ENCODE measurements at places on chromosomes 4 and X. TPM values are rescaled to one million over a fixed set of nuclear protein-coding genes. Genes with fewer than 3 reads are reported as not detected.

GRCh38 chr4:182695842-182696241, 221.3 kb downstream of the DCTD start:
- no peak overlapping the region for H3K27ac ChIP-seq
- no peaks in the 10 kb centered on the region for H3K27me3 ChIP-seq
- H3K4me3 ChIP-seq, result no peak overlapping the region
- H3K36me3 ChIP-seq, result no peaks in the 10 kb centered on the region
- H3K4me1 ChIP-seq, result no peaks in the 10 kb centered on the region
- no peak for DNase-seq

DNA sequence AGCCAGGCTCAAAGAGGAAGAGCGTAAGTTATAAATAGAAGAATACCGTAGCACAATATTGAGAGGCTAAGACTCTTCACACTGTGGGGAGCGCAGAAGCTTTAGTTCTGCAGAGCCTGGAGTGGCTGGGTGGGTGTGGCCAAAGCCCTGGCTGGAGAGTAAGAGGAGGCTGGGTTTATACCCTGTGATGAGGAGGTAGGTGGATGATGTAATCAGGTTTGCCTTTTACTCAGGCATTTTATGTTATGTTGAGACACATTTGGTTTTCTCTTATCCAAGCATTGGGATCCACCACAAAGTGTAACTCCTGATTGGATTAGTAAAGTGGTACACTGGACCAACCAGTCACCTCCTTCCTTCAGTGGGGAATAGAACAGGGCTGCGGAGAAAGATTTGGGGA, 13.9 kb downstream of the CDS1 start:
- H3K4me3 ChIP-seq, result no peak overlapping the region
- H3K36me3 ChIP-seq, result no peaks in the 10 kb centered on the region

GRCh38 chrX:57528670-57529255, 63.0 kb upstream of the ZXDB start:
- H3K4me1 ChIP-seq, result no peaks in the 10 kb centered on the region
- no peaks in the 10 kb centered on the region for H3K27me3 ChIP-seq
- H3K4me3 ChIP-seq, result no peak overlapping the region
- peak; percentile 56 for DNase-seq

- H3K27ac ChIP-seq, result no peak overlapping the region
- no peak overlapping the region for H3K4me3 ChIP-seq
- peaks cover 58% of the 10 kb centered on the region for H3K4me1 ChIP-seq
- H3K27me3 ChIP-seq, result no peaks in the 10 kb centered on the region
- peaks cover 14% of the 10 kb centered on the region for H3K36me3 ChIP-seq
Observed at GRCh38 chr4:40995850-40996249, 218.5 kb downstream of the APBB2 start.

BMPR1B gene
- total RNA-seq, result 7.1 TPM

DNA sequence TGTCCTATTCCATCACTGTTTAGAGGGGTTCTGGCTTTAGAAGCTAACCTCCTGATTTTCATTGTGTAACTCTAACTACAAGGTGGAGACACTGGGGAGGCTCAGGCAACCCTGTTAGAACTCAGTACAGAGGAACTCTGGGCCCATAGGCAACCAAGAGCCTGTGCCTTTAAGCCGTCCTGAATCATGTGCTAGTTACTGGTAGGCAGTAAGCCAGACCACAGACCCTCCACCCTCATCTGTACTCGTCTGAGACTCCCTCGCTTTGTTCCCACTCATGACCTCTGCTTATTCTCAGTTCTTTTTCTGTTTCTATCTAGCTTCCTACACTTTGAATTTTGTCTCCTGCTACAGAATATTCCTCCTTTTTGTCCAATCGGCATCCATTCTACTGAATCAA, 31.4 kb downstream of the TBC1D1 start:
- no peaks in the 10 kb centered on the region for H3K4me1 ChIP-seq
- DNase-seq, result no peak
- H3K27me3 ChIP-seq, result no peaks in the 10 kb centered on the region
- no peak overlapping the region for H3K27ac ChIP-seq
- H3K36me3 ChIP-seq, result no peaks in the 10 kb centered on the region

PAGE2 gene
- not detected for total RNA-seq

DNA sequence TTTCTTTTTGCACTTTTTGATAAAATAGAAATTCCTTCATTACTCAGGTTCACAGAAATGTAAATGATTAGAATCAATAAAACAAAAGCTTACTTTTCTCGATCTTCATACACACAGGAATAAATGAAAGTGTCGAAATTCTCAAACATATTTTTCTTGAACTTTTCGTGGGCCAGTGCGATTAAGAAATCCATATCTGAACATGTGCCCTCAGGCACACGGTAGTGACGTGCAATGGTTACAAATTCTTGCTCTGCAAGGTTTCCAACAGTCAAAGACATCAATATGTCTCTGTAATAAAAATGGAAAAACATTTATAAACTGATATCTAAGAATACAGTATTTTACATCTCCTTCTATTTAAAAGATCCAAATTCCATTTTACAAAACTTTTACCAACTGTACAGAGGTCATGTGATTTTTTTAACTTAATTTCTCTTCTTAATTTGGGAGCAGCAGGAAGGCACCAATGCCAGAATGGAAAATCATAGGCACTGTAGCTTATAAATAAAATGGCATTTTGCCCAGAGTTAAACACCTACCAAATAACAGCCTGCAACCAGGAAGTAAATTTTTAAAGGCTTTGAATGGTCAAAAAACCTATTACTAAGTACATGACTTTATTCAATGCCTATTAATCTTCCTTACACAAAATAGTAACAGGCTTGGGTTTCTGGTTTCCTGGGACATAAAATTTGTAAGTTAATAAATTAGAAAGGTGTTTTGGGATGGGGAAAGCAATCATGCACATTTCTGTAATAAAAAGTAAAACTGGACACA, 165.0 kb downstream of the EFHC2 start:
- no peaks in the 10 kb centered on the region for H3K27me3 ChIP-seq
- DNase-seq, result no peak
- peaks cover 13% of the 10 kb centered on the region for H3K4me1 ChIP-seq
- no peaks in the 10 kb centered on the region for H3K36me3 ChIP-seq
- no peak overlapping the region for H3K27ac ChIP-seq

GRCh38 chr4:88219099-88219498, 60.7 kb upstream of the ABCG2 start:
- no peaks in the 10 kb centered on the region for H3K27me3 ChIP-seq
- peak; percentile 57 for DNase-seq
- H3K4me1 ChIP-seq, result no peaks in the 10 kb centered on the region
- H3K4me3 ChIP-seq, result no peak overlapping the region

PAGE1 gene
- 1.7 TPM for total RNA-seq

GRCh38 chr4:51995647-51996220, 24.4 kb downstream of the LRRC66 start:
- no peaks in the 10 kb centered on the region for H3K36me3 ChIP-seq
- no peak overlapping the region for H3K4me3 ChIP-seq

DNA sequence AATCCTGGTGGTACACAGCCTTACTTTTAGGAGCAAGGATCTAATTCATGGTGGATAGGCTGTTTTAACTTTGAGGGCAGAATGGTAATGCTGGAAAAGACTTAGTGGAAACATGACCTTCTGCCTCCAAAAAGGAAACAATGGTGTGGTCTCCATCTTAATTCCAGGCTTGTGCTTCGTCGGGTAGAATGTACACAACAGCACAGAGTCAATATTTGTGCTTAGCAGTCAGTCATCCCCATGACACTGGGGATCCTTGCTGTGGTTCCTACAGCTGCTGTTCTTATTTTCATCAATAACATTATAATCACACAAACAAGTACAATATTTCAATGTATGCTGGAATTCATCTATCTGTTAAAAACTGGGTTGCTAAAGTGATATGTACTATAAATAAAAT, 104.4 kb downstream of the HHIP start:
- H3K36me3 ChIP-seq, result no peaks in the 10 kb centered on the region
- H3K4me1 ChIP-seq, result no peaks in the 10 kb centered on the region

DNA sequence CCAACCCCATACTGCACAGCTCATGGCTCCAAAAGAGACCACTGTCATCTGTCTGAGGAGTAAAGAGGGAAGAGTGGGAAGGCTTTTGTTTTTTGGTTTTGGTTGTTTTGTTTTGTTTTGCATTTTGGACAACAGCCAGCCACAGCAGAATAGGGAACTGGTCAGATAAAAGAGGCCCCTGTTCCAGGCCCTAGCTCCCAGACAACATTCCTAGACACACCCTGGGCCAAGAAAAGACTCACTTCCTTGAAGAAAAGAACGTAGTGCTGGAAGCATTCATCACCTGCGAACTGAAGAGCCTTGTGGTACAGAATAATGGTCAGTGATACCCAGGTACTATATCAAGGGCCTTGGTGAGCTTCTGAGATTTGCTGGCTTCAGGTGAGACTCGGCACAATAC, 619.4 kb upstream of the SPANXN1 start:
- H3K4me1 ChIP-seq, result no peaks in the 10 kb centered on the region
- H3K36me3 ChIP-seq, result no peaks in the 10 kb centered on the region
- H3K4me3 ChIP-seq, result no peak overlapping the region
- no peak overlapping the region for H3K27ac ChIP-seq

ZMAT1 gene
- total RNA-seq, result not detected

GRCh38 chr4:48368389-48368788, 27.1 kb downstream of the SLAIN2 start:
- peaks cover 5% of the 10 kb centered on the region for H3K4me1 ChIP-seq
- no peaks in the 10 kb centered on the region for H3K27me3 ChIP-seq
- DNase-seq, result no peak
- H3K27ac ChIP-seq, result no peak overlapping the region
- H3K36me3 ChIP-seq, result no peaks in the 10 kb centered on the region
- H3K4me3 ChIP-seq, result no peak overlapping the region

DNA sequence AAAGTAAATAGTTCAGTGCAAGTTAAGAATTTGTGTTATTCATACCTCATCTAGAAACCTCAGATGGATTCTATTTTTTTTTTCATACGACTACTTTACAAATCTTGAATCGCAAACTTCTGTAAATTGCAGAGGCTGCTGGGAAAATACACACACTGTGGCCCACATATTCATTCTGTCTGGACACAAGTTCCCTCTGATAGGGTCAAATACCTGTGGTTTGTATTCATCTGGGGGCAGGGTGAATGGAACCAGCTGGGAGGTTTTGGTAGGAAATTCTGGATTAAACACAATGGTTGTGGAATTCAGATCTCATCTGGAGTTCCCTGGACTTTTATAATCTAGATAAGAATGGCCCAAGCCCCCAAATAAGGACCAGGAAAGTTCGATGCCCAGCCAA, 56.2 kb downstream of the SPATA18 start:
- no peak overlapping the region for H3K27ac ChIP-seq
- H3K36me3 ChIP-seq, result no peaks in the 10 kb centered on the region
- no peak overlapping the region for H3K4me3 ChIP-seq

GRCh38 chr4:1204286-1204827, 32.0 kb upstream of the SPON2 start:
- H3K4me3 ChIP-seq, result no peak overlapping the region
- H3K36me3 ChIP-seq, result no peaks in the 10 kb centered on the region
- no peaks in the 10 kb centered on the region for H3K27me3 ChIP-seq
- H3K4me1 ChIP-seq, result no peaks in the 10 kb centered on the region
- no peak overlapping the region for H3K27ac ChIP-seq

DMP1 gene
- not detected for total RNA-seq

SYNPO2 gene
- 0.06 TPM for total RNA-seq

All from PC-3 (cell line).